Activated CD8-positive, alpha-beta T cell treated with anti-CD3 and anti-CD28 coated beads, Interleukin-2, amount 10 ng/mL, durations not matched to agents 7 days and 5 days (primary cell): ENCODE measurements at places on chromosomes 3 and 15. TPM values are rescaled to one million over a fixed set of nuclear protein-coding genes. Genes with fewer than 3 reads are reported as not detected.

DNA sequence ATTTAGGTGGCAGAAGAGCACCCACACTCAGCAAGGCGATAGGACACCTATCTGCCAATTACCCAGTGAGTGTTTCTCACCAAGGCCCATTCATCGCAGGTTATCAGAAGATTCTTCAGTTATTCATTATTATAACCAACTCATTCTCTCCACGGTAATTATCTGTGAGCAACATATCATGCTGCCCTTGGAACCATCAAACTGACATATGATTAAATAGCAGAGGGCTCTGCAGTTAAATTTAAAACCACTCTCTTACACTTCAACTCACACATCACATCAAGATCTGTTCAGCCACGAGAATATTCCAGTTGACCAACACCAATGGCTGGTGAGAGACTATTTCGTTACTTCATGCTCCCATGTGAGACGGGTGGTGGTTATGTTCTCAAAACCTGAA lies 489.3 kb downstream of the ERC2 start:
- no peak for DNase-seq

DNA sequence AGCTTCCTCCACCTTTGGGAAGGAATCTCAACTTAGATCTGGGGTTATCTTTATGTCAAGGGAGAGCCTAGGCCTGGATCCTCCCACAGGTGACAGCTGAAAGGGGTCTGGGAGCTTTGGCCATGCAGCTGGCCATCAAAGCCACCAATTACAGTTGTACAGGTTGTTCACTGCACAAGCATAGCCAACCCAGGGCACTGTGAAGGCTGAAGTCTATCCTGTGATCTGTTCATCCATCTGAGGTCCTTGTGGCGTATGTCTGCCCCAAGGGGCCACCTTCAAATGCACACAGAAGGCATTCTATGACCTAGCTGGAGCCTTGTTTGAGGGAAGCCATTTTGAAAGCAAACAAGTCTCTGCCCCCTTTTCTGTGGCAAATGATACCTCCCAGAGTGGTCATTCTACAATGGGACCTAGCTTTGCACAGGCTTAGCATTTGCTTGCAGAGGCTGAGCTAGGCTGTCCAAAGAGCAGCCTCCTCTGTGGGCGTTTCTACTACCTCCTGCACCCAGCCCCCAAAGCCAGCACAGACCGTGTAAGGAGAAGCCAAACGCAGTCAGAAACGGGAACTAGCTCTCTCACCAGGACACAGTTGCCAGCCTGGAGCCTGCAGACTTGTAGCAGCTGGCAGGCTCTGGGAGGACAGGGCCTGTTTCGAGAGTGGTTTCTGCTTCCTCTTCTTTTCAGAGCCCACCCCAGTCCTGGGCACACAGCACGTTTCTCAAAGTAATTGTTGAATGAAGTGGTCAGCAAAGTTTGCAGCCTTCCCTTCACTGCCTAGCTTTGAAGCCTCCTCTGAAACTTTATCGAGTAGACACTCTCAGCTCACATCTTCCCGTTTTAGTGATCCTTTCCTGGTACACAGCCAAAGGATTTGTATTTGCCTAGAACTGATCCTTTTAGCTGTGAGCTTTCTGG lies 157.3 kb upstream of the SMAD3 start:
- no peak for DNase-seq

GRCh38 chr3:71119171-71119570 lies 464.4 kb downstream of the FOXP1 start:
- DNase-seq = no peak

GRCh38 chr3:138473391-138473790 lies 39.0 kb downstream of the ESYT3 start:
- DNase-seq = no peak

GRCh38 chr3:37922721-37923568 lies 61.3 kb downstream of the CTDSPL start:
- DNase-seq = no peak

DNA sequence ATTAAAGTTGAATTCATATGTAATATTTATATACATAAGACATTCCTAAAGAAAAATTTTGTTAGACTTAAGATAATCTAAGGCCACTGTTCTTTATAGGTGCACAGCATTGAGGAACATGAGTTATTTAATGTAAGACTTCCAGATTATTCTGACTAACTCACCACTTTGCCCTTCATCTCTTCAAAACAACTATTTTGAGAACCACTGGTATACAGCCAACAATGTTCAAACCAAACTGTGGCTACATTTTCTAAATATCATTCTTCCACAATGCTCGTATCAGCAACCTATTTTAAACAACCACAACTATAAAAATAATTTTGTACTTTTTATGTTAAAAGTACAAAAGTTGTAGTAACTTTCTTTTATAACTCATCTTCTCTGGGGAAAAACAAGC lies 199.8 kb upstream of the ALCAM start:
- DNase-seq = no peak

DNA sequence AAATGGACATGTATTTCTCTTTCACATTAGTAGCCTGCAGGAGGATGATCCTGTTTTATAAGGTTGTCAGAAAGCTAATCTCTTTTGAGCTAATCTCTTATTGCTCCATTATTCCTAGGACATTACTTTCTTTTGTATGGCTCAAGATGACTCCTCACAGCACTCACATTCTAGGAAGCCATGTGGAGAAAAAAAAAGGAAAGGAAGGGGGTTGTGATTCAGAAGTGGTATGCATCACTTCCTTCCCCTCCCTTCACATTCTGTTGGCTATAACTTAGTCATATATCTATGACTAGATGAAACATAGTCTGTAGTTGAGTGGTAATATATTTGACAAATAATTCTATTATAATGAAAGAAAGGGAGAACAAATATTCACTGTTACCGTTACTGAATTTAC lies 168.8 kb upstream of the TTC14 start:
- no peak for DNase-seq

- DNase-seq = no peak
These were observed 14.0 kb downstream of the CAPN3 start for GRCh38 chr15:42373274-42373673.

DNA sequence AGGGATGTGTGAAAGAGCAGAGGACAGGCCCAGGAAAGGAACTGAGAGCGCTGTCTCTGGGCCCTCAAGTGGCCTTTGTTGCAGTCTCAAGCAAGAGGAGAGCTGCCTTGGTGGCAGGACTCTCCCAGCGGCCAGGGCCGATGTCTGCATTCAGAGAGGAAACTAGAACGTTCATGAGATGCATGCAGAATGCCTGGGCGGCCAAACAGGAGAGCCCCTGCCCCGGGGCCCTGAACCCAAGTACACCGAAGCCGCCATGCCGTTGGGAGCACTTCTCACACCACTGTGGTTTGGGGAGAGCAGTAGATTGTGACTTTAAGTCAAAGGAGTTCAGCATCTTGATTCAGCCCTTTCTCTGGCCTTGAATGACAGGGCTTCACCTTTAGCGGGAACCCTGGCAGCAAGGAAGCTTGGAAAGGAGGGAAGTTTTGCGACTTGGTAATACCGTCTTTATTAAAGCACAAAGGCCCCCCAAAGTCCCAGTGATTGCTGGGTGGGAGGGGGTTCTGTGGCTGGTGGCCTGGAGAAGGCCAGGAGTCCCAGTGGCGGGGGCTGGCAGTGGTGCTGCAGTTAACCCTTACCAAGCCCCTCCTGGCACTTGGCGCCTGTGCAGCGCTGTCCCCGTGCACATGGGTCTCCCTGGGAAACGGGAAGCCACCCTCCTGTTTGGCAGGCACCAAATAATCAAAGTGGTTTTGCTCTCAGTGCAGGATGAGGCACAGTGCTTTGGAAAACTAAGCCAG lies 36.2 kb downstream of the SLC6A11 start:
- no peak for DNase-seq

DNA sequence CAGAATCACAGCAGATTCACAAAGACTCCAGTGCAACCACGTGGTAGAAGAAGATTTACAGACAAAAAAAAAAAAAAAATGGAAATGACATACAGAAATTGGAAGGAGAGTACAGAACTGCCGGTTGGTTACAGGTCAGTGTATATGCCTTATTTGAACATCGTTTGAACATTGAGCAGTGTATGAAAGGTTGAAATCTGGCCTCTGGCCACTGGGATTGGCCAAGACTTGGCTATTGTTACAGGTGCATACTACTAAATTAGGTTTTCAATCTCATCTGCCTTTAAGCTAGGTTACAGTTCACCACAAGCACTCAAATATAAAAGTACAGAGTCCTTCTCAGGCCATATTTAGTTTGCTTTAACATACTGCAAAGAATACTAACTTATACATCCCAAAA lies 59.8 kb downstream of the THBS1 start:
- no peak for DNase-seq

DNA sequence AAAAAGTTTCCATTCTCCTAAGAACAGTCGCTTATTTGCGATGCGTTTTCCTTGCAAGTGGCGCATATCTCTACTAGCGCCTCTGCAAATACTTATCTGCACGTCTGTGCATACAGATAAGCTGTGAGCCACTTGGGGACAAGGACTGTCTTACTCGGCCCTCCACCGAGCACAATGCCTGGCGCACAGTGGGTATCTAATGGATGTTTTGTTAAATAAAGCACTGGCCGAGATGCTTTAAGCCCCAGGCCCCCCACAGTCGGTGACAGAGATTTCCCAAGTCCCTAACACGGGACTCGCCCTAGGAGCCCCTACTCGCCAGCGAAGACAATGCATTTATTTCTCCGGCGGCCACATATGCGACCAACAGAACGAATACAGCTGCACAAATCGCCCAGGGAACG lies 503 bp downstream of the HLTF start:
- peak; percentile 50 for DNase-seq

DNA sequence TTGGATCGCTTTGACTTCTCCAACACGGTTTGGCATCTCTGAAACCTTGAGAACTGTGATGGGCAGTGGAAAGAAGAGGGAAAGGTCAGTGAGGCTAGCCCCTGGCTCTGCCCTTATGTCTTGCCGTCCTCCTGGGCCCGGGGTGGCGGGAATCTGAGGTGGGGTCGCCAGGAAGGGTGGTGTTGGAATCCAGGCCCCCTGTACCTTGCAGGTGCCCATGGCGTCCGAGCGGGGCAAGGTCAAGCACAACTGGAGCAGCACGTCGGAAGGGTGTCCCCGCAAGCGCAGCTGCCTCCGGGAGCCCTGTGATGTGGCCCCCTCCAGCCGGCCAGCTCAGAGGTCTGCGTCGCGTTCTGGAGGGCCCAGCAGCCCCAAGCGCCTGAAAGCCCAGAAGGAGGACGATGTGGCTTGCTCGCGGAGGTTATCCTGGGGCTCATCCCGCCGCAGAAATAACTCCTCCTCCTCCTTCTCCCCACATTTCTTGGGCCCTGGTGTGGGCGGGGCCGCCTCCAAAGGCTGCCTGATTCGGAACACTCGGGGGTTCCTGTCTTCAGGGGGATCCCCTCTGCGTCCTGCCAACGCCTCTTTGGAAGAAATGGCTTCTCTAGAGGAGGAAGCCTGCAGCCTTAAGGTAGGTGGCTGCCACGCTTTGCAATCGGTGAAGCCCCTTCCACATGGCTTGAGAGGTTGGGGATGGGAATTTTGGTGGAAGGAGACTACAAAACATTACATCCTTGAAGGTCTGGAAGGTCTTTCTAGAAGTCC lies 907 bp downstream of the TATDN2 start:
- peak; percentile 69 for DNase-seq

DNA sequence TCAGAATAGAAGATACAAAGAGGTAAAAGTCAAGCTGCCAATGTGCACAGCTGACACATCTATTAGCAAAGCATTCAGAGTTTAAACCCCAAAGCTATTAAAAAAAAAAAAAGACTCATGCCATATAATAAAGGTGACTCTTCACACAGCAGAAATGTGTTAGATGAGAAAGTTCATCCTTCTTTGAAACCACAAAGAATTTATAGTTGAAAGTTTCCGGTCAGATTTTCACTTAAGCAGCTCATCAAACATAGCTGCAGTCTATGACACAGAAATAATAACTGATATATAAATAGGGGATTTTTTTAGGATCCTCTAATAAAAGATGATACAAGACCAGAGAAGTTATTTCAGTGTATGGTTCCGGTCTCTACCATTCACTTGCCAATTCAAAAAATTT lies 76.6 kb downstream of the WWTR1 start:
- DNase-seq = no peak

GRCh38 chr3:67067251-67067650 lies 69.1 kb downstream of the KBTBD8 start:
- no peak for DNase-seq

DNA sequence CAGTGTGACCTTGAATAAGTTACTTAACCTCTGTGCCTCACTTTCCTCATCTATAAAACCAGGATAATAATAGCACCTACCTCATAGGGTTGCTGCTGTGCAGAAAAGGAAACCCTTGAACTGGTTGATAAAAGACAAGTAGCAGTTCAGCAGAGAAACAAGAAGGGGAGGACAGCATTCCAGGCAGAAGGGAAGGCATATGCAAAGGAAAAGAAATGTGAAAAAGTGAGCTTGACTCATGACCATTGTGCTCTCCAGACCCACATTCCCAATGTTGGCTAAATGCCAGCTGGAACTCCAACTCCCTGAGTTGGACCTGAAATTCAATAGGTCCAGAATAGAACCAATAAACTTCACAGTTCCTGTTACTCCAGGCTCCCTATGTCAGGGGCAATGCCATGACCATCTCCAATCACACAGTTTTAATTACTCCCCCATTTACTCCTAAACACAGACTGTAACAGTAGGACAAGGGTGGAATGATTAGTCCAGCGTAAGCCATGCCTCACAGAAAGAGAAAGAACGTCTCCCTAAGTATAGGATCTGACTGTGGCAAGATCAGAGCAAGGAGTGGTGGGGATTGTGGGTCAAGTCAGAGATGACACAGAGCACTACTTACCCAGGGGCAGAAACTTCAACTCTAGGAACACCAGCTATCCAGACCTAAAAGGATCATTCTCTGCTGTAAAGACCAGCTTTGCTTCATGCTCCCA lies 26.9 kb downstream of the PRKAR2A start:
- no peak for DNase-seq

DNA sequence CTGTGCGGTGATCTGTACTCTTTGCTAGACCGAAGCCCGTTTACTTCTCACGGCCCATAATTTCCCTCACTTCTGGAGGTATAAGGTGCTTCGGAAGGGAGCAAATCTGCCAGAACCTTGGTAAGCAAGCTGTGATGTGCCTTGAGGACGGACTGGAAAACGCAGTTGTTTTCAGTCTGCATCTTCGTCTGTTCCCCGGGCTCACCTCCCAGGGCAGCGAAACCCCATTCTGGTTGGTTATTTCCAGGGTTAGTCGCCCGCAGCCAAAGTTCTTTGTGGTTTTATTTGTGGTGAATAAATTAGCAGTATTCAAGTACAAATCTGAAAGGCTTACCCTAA lies 401 bp downstream of the RAMAC start:
- DNase-seq = peak; percentile 57

- no peak for DNase-seq
These were observed 99.6 kb downstream of the STRIT1 start for GRCh38 chr3:155193868-155194267.

- no peak for DNase-seq
These were observed 13.8 kb downstream of the DENND4A start for GRCh38 chr15:65778269-65778668.

DNA sequence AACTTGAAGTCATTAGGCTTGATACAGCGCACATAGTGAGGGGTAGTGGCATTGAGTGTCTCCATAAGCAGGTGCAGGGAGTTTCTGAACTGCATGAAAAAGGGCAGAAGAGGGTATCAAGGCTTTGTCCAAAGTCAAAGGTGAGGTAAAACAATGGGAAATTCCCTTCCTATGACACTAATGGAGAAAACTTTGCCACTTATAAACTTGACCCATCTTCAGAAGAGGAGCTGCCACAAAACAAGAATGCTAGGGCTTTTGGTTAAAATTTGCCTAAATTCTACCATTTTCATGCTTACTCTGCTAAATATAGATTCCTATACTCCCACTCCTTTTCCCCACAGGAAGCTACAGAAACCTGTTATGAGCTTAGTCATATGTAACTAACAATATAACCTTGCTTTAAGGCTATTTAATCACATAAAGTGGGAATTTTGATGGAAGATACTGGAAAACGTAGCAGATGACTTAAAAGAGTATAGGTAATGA lies 87.5 kb upstream of the MYO5C start:
- DNase-seq = no peak

Gene AEN
- 52.6 TPM for total RNA-seq

Gene TM4SF18
- total RNA-seq = not detected

Gene CAND2
- 0.31 TPM for total RNA-seq
